Astrocyte of the spinal cord (primary cell): ENCODE measurements at places on chromosomes 1 and 21.
A peak's percentile ranks its signal among the peaks of the same experiment; 100 is the strongest.

DNA sequence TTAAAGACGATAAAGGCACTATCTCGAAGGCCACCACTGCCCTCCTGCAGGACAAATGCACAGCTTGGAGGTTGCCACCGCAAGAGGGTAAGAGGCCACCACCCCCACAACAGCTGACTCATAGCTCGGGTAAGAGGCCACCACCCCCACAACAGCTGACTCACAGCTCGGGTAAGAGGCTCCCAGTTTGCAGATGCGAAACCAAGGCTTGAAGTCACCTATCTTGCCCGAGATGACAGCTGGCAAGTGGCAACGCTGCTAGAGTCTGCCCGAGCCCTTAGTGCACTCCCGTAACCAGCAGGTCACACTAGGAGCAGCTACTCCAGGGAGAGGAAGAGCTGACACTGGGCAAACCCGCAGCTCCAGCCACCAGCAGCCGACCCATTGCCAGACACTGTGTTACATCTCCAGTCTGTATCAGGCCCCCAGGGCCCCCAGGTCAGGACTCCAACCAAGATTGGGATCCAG lies 17.1 kb upstream of the SPSB1 start:
- DNase-seq, result peak; percentile 86

GRCh38 chr1:2611031-2611501 lies 21.8 kb downstream of the MMEL1 start:
- DNase-seq, result peak; percentile 13

GRCh38 chr1:13700521-13701270 lies 708 bp downstream of the PRDM2 start:
- peak; percentile 32 for DNase-seq

DNA sequence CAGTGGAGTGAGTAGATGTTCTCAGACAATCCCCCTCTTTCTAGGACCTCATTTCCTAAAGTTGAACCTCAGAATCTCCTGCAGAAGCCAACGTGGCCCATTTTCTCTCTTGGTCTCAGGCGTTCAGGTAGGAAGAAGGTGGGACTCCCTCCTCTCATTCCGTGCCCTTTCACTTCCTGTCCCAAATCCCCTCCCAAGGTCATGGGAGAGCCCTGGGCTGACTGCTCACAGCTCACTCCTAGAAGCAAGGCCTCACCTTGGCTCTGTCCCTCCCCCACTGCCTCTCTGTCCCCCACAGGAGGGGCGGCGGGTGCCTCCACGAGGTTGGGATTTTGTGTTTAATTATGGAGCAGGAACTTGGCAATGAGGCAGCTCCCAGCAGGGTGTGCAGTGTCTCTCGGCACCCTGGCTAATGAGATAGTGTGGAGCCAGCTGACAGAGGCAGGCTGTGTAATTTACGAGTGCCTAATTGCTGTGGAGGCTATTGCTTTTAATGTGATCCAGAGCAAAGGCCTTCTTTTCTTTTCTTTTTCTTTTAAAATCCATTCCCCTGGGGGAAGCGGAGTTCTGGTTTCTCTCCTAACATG lies 9.1 kb upstream of the CDK18 start:
- no peak for DNase-seq

- no peak for DNase-seq
Observed at GRCh38 chr1:182071924-182072323, 10.4 kb upstream of the ZNF648 start.

DNA sequence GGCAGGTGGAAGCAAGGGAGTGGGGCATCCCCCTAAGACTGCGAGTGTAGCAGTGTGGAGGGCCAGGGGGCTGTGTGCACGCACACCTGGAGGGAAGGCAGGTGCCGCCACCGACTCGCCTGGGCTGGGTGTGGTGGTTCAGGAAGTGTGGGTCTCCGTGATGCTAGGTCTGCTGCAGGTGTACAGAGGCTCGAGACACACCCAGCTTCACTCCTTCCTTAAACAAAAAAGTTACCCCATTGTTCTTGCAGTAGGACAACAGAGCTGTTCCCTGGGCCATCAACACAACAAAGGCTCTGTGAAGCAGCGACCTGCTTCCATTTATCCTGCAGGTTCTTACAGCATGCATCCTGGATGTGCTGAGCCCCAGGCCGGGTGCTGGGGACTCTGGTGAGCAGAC lies 100.4 kb upstream of the TMEM51 start:
- no peak for DNase-seq

DNA sequence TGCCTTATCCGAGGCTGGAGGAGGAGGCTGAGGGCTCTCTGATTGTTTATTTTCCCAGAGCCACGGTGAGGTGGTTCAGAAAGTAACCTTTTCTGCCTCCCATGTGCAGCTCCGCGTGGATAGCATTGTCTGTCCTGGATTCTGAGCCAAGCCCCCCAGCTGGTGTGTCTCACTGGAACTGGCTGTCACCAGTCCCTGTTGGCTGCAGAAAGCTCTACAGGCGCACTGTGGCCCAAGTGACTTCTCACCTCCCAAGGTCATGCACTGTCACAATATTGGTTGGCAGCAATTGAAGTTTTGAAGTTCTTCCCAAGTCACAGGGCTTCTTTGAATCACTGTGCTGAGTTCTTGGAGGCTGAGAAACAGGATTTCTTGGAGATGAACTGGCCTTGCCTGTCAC lies 8.2 kb downstream of the BMP8A start:
- no peak for DNase-seq

DNA sequence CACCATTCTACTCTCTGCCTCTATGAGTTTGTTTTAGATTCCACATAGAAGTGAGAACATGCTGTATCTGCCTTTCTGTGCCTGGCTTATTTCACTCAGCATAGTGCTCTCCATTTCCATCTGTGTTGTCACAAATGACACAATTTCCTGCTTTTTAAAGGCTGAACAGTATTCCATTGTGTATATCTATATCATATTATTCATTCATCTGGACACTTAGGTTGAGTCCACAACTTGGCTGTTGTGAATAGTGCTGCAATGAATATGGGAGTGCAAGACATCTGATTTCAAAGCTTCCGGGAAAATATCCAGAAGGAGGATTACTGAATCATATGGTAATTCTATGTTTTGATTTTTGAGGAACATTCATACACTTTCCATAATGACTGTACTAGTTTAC lies 20.1 kb upstream of the DONSON start:
- DNase-seq, result no peak

- no peak for DNase-seq
Observed at GRCh38 chr1:145826030-145826429, 2.0 kb downstream of the POLR3C start.

DNA sequence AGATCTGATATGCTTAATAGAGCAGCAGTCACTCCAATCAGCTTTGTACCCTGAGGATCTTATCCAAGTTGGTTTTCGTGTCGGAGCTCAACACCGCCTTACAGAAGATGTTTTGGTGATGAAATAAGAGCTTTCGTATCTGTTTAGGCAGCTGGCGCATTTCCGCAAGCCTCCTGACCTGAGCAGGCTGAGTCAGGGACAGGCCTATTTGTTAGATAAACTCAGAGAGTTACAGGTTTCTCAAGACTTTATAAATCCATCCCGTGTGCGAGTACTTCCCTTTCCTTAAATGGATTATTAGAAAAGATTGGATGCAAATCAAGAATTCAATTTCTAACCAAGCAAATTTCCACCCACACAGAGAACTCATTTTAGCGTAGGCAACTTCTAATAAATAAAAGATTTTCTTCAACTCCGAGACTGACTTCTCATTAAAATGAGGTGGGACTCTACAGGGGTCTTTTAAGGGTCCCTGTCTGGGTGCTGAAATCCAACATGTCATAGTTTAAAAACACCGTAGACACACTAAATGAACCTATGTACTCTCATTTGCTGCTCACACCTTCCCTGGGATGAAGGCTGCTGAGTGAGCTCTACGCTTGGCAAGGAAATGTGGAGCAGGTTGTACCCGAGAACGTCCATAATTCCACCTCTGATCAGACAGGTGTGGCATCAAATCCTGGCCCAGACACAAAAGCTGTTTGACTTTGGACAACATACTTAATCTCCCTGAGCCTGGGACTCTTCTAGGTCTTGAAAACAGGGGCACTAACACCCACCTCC lies 106.9 kb upstream of the F3 start:
- DNase-seq, result peak; percentile 96

- DNase-seq, result no peak
Observed at GRCh38 chr1:33237579-33237978, 18.7 kb upstream of the ZNF362 start.

DNA sequence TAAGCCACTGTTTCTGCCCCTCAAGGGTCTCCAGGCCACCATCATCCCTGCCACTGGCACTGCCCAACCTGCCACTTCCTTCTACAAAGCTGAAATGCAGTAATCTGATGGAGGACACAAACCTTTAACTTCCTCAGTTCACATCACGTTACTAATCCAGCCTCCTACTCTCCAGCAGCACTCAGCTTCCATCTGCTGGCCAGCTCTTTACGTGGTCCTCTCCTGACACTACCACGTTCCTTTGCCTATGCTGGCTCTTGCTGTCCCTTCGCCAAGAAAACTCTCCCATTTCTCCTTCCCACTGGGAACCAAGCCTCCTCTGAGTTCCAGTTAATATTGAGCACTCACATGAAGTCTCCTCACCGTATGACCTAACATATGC lies 124.0 kb downstream of the EDEM3 start:
- no peak for DNase-seq
